ENCODE measurements at places on chromosomes 2 and 18.

GRCh38 chr2:65663831-65664407 lies 231.5 kb upstream of the SPRED2 start:
- DNase-seq, result no peak

GRCh38 chr2:148966438-148966758 lies 72.1 kb upstream of the LYPD6B start:
- no peak for DNase-seq

GRCh38 chr18:28208712-28209265 lies 31.9 kb upstream of the CDH2 start:
- no peak for DNase-seq

DNA sequence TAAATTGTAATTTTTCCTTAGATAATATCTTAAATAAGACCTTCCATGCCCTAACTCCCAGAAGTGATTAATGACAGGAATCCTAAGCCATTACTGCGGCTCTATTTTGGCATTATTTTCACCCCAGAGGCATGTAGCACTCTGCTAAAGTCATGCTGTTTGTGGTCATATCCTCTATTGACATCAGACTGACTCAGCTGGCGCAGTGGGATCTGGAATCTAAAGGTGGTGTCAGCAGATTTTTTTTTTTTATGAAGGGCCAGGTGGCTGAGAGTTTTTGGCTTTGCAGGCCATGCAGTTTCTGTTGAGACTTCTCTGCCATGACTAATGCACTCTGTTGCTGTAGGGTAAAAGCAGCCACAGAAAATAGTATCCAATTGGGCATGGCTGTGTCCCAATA lies 64.1 kb upstream of the ACVR1C start:
- DNase-seq, result no peak

DNA sequence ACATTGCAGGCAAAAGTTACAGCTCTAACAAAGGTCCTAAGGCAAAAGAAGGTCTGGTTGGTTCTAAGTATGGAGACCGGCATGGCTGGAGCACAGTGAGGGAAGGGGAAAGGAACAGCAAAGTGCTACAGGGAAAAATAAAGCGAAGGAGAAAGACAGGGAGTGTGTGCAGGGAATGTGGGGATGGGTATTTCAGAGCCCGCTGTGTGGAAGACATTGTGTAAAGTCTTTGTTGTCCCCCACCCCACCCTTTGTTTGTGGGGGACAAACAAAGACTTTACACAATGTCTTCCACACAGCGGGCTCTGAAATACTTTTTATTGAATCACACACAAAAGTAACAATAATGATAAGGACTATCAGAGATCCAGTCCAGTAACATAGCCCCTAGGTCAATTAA lies 28.9 kb upstream of the C2orf15 start:
- DNase-seq, result no peak

GRCh38 chr2:22035361-22035830 lies 911.6 kb downstream of the TDRD15 start:
- DNase-seq, result no peak

DNA sequence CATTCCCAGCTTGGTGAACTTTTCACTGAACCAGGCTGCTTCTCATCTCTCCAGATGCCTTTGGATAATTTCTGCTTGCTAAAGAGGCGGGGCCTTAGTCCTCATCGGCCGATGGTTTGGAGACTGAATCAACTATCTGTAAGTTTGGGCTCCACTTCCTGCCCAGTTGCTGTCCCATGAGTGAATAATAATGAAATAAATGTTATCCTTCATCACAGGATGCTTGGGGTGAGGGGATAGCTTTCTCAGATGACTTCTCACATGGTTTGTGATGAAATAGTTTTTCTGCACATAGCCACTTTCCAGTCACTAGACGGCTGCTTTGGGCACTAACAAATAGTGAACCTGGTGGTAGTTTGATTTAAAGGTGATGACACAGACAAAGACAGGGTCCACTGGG lies 376.6 kb upstream of the TRIB2 start:
- DNase-seq, result no peak

DNA sequence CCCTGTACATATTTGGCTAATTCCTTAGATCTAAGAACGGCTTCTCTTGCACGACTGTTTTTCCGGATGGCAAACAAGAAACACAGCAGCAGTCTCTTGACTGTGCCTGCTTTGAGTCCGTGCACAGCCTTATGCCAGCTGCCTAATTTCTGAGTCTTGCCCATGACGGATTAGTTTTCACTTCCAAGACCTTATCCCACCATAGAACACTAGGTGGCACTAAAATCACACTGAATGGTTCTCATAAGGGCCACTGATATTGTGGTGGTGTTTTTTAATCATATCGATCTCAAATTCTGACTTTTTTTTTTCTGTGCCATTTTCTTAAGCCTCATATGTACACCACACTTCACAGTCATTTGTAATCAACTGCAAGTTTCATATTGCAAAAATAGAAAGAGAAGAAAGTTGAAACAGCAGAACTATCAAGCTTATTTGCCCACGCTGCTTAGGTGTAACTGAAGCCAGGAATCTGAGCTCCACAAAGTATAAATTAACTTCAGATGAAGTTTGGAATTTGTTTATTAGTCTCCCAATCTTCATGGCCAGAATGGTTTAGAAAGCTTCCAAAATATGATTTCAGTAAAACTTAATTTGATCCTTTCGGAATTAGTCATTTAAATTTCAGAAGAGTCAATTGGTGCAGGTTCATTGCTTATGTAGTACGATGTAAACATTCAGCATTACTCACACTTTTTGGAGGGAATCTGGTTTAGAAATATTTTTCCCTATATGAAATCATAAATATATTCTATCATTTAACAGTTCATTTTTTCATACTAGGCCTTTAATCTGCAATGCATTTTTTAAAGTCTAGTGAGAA lies 45.5 kb upstream of the SCN7A start:
- no peak for DNase-seq

GRCh38 chr18:41887100-41887499 lies 67.9 kb upstream of the PIK3C3 start:
- no peak for DNase-seq

DNA sequence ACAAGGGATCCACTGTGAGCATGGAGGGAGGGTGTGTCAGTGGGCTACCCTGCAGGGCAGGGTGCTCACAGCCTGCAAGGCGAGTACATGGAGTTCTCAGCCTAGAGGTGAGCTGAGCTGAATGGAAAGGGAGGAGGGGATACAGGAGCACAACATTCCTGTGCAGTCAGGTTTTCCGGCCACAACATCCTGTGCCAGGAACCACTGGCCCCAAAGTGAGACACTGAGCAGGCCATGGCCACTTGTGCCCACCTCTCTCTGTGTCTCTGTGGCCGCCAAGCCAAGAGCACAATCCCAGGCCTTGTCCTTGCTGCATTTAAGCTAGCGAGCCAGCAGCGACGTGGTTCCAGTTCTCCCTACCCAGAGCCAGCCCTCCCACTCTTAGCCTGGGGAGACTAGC lies 6.1 kb downstream of the DOK1 start:
- DNase-seq, result no peak

DNA sequence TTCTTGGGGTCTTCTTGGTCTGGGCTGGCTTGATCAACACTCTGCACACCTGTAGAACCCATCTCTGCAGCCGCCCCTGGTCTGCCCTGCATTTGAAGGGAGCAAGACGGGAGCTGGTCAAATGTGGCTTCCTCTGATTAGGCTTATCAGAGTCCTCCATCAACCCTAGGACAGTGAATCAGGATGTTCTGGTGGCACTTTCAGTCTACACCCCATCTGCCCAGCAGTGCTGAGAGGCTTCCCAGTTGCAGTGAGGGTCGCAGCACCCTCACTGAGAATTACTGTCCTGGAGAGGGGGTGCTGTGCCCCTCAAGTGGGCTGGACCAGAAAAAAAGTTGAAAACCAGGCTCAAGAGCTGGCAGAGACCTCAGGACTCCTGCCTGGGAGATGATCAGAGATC lies 152.9 kb downstream of the DYSF start:
- no peak for DNase-seq

GRCh38 chr18:31738460-31739407 lies 21.9 kb downstream of the SLC25A52 start:
- no peak for DNase-seq

- DNase-seq, result no peak
These were observed 38.1 kb downstream of the TMEM37 start for GRCh38 chr2:119469661-119470297.

DNA sequence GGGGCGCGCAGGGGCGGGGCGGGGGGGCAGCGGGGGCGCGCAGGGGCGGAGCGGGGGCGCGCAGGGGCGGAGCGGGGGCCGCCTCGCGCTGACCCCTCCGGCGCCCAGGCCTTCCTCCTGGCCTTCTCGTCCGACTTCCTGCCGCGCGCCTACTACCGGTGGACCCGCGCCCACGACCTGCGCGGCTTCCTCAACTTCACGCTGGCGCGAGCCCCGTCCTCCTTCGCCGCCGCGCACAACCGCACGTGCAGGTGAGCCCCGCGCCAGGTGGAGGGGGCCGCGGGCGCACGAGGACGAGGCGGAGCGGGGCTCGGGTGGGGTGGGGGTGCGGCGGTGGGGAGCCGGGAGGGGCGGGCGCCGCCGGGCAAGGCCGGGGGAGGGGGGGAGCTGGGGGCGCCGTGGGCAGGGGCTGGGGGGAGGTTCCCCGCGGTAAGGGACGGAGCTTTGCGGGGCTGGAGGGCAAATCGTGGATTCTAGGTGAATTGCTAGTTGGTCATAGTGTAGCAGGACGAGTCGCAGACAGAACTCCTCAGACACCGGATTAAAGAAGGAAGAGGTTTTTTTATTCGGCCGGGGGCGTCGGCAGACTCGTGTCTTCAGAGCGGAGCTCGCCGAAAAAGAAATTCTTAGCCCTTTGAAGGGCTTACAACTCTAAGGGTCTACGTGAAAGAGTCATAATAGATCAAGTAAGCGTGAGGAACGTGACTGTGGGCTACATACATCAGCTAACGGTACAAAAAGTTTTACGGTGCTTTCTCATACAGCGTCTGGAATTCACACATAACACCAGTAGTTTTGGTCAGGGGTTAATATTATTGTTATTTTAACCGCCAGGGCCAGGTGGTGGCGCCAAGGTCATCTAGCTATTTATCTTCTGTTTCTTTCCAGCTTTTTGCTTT lies 29.9 kb downstream of the ANO7 start:
- no peak for DNase-seq

DNA sequence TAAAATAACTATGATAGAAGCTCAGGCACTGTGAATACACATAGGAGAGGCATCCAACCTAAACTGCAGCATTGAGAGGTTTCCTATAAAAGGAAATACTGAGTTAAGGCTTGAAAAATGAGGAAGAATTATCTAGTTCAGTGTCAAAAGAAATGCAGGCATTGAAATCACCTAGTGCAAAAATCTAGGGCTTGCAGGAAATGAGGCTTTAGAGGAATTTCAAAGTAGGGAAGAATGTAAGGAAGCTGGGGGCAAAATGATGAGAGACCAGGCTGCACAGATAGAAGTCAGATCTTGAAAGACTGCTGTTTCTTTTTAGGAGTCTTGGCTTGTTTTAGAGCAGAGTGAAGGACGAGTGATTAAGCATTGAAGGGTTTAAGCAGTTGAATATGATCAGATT lies 28.1 kb upstream of the SCYGR2 start:
- DNase-seq, result no peak

- DNase-seq, result no peak
These were observed 16.7 kb upstream of the PID1 start for GRCh38 chr2:229287823-229288222.

GRCh38 chr2:98408155-98408554 lies 36.5 kb upstream of the INPP4A start:
- no peak for DNase-seq

- no peak for DNase-seq
These were observed 562.2 kb upstream of the VWC2L start for GRCh38 chr2:213848631-213849030.

DNA sequence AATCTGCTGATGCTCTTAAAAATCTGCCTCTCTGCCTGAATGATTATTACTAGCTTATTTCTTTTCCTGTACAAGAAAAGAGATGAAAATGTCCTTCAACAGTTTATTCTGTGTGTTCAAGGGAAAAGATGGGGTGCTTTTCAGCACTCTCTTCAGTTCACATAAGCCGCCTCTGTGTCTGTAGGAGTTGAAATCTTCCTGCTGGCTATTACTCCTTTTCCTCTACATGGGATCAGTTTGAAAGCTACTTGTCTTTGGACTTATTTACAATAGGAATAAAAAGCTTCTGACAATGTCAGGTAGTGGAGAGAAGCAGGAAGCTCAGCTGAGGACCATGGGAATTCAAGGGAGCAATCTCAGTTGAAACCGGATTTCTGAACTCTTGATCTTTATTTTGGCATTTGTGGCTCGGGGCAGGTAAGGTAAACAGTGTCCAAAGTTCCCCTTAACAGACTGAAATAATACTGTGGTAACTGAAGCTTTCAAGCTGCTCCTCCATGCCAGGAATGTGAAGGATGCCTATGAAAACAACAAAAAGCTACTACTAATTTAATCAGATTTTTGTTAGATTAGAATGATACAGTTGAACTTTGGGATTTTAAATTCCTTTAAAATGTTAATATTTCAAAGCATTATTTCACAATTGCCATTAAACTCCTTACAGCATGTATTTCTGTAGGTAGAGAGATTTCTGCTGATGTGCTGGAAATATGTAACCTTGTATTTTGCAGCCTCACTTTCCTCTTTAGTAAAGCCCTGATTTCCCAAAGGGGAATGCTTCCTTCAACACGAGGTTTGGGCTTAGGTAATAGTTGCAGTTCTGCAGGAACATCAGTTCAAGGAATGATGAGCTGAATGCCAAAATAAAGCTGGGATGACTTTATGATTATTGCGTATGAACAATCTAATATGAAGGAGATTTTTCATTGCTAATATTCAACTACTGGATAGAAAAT lies 43.6 kb downstream of the MAPRE2 start:
- no peak for DNase-seq

GRCh38 chr2:233905945-233906344 lies 11.2 kb upstream of the TRPM8 start:
- DNase-seq, result no peak

- no peak for DNase-seq
These were observed 7.5 kb downstream of the PARD6G start for GRCh38 chr18:80239830-80240229.

DNA sequence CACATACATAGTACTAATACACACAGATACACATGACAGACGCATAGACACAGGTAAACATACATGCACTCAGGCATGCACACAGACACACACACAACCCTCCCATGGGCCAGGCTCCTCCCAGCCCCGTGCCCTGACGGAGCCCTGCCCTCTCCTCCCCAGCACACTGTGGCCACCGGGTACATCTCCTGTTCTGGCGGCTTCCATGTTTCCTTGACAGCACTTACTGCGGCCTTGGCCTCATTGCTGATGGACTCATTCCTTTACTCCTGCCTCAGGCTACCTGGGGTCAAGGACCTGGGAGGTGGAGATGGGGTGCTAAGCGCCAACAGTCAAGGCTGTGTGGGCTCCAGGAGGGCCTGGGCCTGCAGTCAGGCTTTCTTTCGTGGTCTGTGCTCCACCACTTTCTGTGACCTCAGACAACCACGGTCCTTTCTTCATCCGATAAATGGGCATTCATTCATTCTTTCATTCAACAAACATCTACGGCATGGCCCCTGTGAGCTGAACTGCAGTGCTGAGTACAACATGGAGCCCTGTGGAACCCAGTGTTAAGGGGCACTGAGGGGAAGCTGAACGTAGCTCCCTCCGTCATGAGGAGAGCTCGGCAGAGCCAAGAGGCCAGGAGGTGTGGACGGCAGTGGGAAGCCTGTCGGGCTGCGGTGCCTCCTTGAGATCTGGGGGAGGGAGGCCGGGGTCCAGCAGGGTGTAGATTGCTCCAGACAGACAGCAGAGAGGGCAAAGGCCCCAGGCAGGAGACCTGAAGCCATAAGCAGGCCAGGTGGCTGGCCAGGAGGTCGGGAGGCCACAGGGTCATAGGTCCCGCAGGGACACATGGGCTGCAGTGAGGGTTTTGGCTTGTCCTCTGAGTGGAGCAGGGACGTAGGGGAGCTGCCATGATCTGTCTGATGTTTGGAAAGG lies 190.4 kb upstream of the HDAC4 start:
- DNase-seq, result no peak
